A549 treated with CpdA at 1 μM for 4 hours (cell line): ENCODE measurements at places on chromosomes 6 and 20. TPM values are rescaled to one million over a fixed set of nuclear protein-coding genes. Genes with fewer than 3 reads are reported as not detected.

CST7 gene
- total RNA-seq, result not detected in 5 replicates

LPA gene
- total RNA-seq, result 0.01 to 0.02 TPM in 2 of 5 replicates, not detected in the others

GCLC gene
- total RNA-seq, result 103 to 123 TPM (median 114 TPM) in 5 replicates

DDRGK1 gene
- total RNA-seq, result 75.9 to 100 TPM (median 94.3 TPM) in 5 replicates

ZNF334 gene
- total RNA-seq, result not detected in 5 replicates

GNAS-AS1 gene
- not detected in 5 replicates for total RNA-seq

CNBD2 gene
- 4.3 to 6.4 TPM (median 5.5 TPM) in 5 replicates for total RNA-seq

ELMO2 gene
- total RNA-seq, result 17.4 to 22.1 TPM (median 20.5 TPM) in 5 replicates
